CD4-positive, alpha-beta T cell treated with Interleukin-10 for 1 hour (primary cell): ENCODE measurements at places on chromosomes 5 and 9.
A peak's percentile ranks its signal among the peaks of the same experiment; 100 is the strongest.

DNA sequence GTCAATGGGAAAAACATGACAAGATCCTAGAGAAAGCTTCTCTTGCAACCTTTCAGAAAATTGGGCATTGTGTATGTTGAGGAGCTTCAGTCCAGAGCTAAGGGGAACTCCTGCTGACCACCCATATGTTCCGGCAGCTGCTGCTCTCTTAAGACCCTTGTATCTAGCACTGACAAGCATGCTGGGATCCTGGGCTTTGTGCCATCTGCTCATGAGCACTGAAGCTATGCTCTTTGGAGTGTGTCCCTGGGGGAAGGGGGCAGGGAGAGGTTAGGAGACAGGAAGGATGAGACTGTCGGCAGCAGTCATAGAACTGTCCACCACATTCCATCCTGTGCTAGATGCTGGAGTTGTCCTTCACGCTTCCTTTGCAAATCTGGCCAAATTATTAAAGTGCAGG lies 109.3 kb downstream of the JAKMIP2 start:
- DNase-seq, result no peak

GRCh38 chr9:80156262-80156661 lies 584.5 kb downstream of the TLE4 start:
- no peak for DNase-seq

DNA sequence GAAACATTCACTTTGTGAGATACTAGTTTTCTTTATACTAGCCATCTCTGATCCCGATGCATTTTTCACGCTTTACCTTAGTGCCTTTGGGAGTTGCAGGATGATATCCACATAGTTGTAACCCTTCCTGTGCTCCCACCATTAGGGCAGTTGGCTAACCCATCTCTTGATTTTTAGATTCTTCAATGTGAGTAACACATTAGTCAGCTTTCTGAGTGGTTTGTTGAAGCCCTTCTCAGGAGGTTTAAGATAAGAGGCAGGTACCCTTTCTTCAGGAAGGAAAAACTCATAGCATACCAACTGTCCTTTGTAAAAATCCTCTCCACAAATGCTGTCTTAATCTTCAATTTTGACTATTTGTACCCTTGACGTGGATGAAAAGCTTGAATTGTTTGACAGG lies 392.3 kb downstream of the DMAC1 start:
- no peak for DNase-seq

GRCh38 chr9:81649475-81650240 lies 39.7 kb downstream of the TLE1 start:
- no peak for DNase-seq

DNA sequence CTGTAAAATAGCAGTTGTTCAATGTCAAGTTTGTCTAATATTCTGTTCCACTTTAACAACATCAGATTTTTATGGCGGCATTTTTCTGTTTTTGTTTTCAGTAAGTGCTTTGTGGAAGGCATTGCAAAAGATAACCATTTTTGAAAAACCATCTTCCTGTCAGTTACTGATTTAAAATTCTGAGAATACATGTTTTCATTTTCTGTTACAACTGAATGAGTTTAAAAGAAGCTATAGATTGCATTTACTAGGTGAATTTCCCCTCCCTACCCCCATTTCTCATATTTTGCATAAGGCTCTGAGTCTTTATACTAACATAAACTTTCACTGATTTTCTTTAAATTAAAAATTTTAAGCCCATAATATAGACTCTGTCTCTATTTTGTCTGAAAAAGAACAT lies 4.6 kb upstream of the ERAP2 start:
- no peak for DNase-seq

DNA sequence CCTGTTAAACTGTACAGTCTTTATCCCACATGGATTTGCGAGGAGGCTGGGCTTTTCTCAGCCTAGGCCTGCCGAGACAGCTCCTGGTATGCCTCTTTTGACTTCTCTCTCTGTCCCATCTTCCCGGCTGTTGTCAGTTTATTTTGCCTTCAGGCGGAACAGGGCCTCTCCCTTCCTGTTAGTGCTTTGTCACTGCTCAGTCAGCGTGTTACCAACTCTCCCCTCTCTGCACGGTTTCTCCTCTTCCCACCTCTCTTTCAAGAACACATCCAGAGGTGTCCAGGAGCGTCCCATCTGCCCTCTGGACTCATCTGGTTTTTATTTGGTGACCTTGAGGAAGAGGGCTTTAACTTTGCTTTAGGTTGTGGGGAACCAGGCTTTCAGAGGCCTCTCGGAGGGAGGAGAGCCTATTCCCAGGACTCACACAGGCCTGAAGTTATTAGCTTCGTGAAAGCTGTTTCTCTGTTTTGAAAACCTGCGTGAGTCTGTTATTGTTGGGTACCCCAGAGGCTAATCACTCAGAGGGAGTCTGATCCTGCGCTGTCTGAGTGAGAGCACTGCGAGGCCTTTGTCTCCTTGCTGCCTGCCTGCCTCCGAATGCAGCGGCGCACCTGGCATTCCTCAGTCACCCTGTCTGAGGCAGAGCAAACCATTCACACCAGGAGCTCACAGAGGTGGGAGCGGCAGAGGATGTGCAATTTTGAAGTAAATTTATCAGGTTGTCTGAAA lies 234.4 kb upstream of the MPDZ start:
- no peak for DNase-seq

DNA sequence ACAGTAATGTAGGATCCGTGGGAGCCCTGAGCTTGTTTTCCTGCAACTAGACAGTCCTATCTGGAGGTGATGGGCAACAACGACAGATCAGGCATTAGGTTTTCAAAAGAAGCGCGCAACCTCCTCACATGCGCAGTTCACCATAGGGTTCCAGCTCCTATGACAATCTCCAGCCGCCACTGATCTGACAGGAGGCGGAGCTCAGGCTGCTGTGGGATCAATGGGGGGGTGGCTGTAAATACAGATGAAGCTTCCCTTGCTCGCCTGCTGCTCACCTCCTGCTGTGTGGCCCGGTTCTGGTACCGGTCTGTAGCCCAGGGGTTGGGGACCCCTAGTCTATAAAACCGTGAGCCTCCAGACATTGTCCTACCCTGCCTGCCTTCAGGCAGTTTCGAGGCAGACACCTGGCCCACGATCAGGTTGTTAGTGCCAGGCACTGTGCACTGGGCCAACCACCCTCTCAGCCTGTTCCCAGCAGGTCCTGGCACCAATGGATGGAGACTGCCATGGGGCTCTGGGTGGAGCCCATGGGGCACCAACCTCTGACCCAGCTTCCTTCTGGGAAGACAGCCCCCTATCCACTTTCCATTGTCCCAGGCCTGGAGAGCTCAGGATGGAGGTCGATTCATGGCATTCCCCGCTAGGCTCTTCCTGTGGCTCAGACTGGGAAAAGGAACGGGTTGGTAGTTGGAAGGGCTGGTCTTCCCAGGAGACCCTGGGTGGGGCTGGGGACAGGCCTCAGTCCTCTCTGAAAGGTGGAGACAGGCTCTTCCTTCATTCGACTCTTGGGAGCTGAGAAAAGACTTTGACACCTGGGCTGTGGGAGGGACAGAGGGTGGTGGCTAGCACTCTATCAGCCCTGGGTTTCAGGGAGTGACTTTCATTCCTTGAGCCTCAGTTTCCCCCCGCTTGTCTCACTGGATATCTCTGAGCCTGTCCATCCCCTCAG lies 1.7 kb downstream of the ENDOG start:
- no peak for DNase-seq

DNA sequence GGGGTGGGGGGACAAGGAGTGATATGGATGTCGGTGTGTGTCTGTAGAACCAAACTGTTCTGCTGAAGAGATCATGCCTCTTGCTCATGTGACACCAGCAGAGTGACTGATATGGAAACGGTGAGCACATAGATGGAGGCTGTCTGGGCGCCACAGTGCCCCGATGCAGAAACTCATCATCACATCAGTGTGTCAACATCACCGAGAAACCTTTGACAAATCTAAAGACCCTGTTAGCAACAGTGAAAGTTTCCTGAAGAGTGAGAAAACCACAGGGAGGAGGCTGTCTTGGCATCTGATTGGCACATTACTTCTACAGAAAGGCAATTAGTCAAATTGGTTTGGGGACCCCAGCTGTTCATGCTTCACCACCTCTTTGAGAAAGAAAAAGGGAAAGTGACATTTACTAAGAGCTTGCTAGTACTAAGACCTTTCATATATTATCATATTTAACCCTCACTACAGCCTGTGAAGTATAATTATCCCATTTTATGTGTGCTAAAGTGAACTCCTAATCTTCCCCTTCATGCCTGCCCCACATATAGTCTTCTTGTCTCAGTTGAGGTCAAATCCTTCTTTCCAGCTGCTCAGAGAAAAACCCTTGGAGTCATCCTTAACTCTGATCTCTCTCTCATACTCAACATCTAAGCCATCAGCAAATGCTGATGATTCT lies 25.6 kb downstream of the CSF2 start:
- DNase-seq, result peak; percentile 57

DNA sequence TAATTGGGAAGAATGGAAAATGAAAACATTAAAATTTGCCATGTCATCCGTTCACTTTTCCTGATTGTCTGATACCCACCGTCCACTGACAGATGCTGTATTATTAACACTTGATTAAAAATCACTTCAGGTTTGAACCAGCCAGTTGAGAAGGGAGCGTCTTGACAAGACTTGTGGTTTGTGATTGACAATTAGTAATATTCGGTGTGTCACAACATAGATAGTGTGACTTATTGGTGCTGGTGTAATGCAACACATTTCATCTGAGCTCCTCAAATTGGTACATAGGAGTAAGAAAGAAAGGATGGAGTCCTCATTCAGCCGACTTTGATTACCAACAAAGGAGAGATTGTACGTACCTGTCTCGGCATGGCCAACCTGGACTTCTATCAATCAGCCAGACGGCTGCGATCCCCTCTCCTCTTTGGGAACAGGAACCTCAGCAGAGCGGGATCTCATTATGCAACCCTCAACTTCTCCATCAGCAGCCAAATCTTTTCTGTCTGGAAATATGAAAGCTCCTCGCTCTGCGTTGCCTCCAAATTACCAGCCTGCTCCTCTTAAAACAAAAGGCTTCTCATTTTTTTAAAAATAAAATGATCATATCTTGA lies 211.7 kb upstream of the MVB12B start:
- DNase-seq, result no peak

GRCh38 chr5:88113429-88113828 lies 155.2 kb downstream of the TMEM161B start:
- no peak for DNase-seq

DNA sequence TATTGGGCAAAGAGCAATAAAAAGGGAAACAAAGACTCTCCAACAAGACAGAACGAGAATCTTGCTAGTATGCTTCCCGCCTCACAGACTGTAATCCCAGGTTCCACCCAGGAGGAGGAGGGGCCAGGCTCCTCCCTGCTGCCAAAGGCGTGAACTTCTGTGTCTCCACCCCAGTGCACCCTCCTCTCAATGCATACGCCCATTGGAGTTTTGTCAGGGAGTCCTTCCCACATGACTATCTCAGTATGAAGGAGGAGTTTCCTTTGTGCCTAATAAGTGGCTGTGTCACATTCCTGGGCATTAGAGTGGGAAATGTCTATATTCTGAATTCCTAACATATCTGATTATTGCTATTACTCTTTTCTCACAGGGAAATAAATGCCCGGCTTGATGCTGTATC lies 106.4 kb upstream of the DHFR start:
- no peak for DNase-seq

GRCh38 chr9:13896922-13897835 lies 416.8 kb downstream of the NFIB start:
- no peak for DNase-seq

DNA sequence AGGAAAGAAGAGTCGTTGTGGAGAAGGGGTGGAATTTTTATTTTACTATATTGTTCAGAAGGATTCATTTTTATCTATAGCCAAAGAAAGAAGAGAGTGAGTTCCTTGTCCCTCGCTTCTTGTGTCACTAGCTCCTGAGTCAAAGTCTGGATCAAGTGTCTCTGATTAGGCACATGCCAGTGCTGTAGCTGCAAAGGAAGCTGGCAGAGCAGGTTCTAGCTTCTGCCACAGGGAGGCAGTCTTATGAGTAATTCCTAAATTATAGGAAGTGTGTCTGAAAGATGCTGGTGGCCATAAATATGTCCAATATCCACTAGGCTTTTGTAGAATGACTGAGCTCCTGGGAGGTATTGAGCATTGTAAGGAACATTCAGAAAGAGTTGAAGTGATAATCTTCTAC lies 84.7 kb downstream of the DOCK2 start:
- no peak for DNase-seq

- no peak for DNase-seq
Measured at GRCh38 chr9:9752722-9753121, 860.1 kb downstream of the PTPRD start.

DNA sequence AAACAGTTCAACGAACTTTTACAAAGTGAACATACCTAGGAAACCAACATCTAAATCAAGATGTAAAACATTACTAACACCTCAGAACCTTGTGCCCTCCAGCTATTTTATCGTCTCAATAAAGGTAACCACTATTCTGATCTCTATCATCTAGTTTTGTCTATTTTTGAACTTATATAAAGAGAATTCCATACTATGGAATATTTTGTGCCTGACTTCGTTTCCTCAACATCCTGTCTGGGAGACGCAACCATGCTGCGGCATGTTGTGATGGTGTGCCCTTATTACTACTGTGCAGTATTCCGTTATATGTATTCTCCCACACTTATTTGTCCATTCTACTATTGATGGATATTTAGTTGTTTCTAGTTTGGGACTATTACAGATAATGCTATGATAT lies 99.2 kb downstream of the NR6A1 start:
- no peak for DNase-seq

DNA sequence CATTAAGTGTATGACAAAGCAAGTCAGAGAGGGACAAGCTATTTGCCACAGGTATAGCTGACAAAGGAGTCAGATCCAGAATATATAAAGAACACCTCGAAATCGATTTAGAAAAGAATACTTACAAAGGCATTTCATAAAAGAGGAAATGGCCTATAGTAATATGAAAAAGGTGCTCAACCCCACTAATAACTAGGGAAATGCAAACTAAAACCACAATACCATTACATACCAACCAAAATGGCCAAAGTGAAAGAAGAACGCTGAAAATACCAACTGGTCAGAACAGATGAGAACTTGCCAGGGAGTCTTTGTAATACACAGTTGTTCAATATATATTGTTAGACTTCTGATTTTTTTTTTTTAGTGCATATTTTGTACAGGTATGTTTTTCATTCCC lies 152.9 kb downstream of the CDC42SE2 start:
- no peak for DNase-seq

DNA sequence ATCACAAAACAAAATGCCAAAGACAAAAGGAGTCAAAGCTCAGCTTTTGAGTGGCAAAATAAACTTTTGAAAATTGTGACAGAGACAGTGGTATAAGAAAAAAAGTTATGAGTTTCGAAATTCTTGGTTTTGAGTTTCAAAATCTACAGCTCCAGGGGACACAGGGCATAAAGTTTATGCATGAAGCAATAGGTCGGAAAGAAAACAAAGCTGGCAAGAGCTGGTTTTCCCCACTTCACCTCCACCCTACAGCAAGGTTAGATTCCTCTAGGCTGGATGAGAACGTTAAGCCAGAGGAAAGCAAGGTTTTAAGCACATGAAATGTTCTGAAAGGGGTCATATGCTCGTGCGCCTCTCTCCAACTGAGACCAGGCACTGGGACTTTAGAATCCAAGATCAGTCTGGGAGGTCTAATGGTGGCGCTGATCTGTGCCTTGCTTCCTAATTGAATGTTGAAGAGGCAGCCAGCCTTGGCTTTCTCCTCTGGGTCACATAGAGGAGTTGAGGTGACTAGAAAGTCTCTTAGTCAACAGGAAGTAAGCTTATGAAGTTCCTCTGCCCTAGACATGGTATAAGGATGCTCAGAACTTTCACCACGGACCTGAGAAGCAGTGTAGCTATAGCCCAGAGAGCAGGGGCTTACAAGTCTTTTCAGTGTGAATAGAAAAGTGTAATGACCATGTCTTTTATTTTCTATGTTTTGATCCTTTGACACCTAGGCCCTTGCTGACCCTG lies 167.7 kb upstream of the DMAC1 start:
- DNase-seq, result no peak

- no peak for DNase-seq
Measured at GRCh38 chr9:2568689-2569088, 52.9 kb upstream of the VLDLR start.
